Effector memory CD4-positive, alpha-beta T cell (primary cell): ENCODE measurements at places on chromosomes 6 and 20.

- DNase-seq = peak; percentile 44
Measured at GRCh38 chr20:3781153-3781910, at the start of gene SPEF1. TSS of gene SPEF1 (minus strand) at chr20:3781448. CDS start at chr20:3781287, 161 bp downstream.

DNA sequence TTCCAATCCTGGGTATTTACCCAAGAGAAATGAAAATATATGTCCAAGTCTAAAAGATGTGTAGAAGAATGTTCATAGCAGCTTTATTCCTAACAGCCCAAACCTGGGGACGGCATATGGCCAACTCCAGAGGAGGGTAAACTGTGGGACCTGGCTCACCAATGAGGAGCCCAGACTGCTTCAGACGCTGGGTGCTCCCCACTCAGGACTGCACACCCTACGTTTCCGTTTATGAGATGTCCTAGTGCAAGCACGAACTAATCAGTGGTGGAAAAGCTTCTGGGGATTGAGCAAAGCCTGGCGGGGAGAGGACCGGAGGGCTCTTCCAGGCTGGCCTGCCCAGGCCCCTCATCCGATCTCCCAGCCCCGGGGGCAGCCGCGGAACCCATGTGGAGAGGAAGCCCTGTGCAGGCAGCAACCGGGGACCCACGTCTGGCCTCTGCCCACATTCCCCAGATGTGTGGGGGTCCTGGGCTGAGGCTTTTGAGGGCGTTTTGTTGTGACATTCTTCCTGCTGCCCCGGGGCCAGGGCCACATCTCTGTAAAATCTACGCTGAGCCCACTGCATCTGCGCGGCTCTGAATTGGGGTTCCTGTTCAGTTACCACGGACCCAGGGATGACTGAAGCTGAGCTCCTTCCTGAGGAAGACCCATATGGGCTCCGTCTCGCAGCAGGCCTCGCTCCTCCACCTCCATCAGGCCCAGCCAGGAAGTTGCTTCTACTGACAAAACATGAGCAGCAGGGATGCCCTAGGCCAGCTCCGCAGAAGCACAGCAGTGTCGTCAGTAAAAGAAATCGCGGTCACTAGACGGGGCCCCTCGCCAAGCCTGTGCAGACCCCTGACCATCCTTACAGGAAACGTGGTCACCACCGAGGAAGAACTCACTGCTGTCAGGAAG is 188.0 kb downstream of the DLL1 start:
- no peak for DNase-seq

DNA sequence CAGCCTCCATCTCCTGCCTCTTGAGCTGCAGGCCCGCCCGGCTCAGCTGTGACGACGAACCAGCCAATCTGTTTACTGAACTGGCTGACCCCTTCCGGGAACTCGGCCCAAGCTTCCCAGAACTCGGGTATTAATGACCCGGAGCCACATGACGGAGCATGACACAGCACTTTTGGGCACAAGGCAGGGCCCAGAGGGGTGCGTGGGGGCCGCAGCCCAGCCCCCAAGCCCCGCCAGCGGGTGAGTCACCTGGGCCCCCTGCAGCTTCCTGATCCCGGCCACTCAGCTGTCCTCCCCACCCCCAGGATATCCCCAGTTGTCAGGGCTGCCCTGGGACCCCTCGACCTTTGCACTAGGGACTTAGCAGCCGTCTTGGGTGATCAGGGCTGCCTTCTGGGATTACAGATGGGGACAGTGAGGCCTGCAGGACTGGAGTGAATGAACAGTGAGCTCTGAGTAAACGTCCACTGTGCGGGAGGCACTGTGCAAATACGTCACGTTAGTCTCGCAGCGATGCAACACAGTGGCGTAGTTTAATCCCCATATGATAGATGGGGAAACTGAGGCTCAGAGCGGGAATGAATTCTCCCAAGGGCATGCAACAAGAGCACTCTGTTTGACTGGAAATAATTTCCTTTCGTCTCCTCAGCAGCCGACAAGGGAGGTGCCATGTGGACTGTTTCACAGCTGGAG is 102.1 kb downstream of the CEBPB start:
- DNase-seq = no peak

DNA sequence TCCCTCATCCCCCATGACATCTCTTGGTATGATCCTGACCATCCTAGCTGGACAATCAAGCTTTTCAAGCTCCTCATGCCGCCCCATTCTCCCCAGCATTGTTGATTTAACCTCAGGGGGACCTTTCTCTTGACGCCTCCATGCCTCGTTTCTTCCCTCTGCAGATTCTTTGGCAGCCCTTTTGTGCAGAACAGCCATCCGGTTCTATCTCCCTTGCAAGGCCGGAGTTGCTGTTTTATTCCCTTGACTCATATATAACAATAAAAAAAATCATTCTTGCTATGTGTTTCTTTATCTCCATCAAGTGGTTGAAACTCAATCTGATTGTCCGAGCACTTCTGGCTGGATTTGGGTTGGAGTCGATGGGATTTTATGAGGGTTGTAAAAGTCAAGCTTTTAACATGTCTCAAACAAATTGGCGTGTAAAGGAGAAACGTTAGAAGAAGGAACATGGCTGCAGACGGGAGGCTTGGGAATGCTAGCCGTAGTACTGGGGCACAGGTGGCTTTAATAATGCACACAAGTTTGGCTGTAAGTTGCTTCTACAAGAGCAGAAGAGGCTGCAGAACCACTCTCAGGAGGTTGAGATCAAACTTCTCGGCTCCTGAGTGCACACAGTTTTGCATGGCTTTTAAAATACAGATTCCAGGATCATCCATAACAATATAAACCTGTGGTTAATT is 3.9 kb upstream of the SULF2 start:
- DNase-seq = no peak

GRCh38 chr6:163782436-163783003 is 368.0 kb downstream of the QKI start:
- no peak for DNase-seq

DNA sequence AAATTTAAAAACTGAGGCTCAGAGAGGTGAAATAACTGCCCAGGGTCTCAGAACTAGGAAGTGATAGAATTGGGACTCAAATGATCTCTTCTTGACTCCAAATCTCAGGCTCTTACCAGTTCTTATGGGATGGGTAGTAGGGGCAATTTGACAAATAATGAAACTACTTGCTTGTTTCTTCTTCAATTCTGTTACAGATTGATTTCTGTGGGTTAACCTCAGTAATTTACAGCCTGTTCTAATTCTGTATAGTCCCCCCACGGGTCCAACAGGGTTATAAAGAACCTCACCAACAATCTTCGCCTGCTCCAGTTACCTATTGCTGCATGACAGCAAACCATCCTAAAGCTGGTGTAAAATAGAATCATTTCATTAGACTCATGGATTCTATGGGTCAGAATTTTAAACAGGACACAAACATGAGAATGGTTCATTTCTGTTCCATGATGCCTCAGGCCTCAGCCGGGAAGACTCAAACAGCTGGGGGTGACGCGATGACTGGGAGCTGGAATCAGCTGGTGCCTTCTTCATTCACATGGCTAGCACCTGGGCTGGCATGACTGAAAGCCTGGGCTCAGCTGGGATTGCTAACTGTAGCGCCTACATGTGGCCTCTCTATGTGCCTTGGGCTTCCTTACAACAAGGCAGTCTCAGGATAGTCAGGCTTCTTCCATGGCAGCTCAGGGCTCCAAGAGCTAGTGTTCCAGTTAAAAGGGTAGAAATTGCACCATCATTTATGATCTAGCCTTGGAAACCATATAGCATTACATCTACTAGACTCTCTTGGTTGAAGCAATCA is 6.6 kb upstream of the WFDC2 start:
- DNase-seq = no peak

DNA sequence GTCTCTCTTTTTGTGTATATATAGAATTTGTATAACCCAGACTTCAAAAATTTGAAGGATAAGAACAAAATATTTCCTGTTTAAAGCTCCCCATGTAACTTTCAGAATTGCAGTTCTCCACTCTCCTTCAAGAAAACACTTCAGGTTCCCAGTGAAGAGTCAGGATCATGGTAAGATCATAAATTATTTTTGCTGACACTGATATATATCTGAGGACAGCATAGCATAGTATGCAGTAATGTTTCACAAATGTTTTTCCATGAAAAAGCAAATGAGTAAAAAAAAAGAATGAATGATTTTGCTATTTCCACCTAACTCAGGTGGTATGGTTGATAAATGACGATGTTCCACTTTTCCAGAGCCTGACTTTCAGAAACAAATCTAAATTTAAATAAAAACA is 545.6 kb upstream of the EPHA7 start:
- DNase-seq = no peak

DNA sequence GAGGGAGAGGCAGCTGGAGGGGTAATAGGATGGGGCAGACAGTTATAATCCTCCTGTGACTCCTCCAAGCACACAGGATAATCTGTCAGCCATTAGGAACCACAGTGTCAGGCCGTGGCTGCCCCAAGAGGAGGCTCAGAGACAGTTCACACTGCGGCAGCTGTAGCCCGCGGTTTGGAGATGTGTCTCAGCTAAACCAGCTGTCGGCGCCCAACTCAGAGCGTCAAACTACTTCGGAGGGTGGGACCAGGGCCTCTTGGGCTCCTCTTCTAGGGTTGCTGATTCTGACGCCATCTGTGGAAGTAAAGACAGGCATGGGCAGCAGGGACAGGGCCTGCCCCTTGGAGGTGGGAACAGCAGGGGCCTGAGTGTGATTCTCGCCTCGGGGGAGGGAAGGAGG is 309.8 kb downstream of the CDC5L start:
- DNase-seq = no peak

DNA sequence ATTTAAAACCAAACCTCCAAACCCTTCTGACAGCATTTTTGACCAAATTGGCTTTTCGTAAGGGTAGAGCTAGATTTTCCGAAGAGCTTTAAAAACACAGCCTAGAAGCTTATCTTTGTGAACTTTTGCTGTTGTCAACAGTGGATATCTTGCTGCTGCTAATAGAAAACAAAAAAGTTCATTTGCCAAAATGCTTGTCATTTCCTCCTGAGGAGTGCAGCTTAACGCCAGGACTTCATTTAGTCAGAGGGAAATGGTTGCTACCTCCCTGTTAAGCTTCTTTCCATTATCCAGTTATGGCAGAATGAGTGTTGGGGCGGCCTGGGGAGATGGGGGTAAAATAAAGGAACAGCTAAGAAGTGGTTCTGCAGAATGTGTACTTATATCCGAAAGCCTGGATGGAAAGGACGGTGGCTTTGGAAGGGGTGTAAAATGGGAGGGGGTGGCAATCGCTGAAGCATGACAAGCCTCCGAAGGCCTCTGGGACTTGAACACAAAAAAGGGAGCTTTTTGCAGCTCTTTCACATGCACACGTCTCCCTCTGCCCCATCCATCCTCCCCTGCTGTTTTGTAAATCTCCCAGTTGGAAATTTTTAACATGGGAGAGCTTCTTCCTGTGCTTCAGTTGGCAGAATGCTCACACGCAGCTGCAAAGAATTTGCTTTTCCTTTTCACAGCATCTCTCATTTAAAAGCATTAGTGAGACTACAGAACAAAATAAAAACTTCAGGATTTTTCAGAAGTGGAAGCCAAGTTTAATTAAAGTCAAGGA is 22.5 kb downstream of the JARID2 start:
- DNase-seq = no peak

GRCh38 chr6:23073821-23074220 is 504.5 kb downstream of the HDGFL1 start:
- no peak for DNase-seq

DNA sequence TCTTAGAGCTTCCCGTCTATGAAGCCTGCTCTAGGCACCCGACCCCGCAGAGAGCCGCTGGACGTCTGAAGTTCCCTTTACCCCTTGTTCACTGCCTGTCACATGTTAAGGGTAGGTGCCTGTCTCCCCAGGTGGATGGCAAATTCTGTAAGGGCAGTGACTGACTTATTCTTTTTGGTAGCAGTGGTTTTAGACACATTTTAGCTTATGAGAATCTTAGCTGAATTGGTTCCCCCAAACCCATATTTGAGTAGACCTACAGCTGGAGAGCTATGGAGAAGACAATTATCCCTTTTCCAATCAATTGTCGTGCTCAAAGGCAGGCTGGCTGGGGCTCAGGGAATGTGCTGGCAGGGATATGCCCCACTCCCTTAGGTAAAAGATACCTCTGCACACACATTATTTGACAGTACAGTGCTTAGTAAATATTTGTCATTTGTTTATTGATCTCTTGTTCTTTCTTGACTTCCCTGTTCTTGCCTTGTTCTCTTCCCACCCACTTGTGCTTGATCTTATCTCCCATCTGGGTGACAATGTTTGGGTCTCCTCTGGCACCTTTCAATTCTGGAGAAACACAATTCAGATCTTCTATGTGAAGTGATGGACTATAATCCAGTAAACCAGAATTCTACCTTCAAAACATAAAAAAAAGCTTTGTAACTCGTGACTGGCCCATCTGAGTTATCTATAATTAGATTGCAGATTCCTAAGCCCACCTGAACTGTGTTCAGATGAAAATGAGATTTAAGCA is 114.3 kb upstream of the SLC2A12 start:
- no peak for DNase-seq

GRCh38 chr6:125886914-125887313 is 69.7 kb upstream of the HINT3 start:
- DNase-seq = no peak

- DNase-seq = no peak
Measured at GRCh38 chr6:51025082-51025777, 206.6 kb downstream of the TFAP2B start.

GRCh38 chr20:23246717-23247664 is 103.6 kb upstream of the NXT1 start:
- DNase-seq = no peak

DNA sequence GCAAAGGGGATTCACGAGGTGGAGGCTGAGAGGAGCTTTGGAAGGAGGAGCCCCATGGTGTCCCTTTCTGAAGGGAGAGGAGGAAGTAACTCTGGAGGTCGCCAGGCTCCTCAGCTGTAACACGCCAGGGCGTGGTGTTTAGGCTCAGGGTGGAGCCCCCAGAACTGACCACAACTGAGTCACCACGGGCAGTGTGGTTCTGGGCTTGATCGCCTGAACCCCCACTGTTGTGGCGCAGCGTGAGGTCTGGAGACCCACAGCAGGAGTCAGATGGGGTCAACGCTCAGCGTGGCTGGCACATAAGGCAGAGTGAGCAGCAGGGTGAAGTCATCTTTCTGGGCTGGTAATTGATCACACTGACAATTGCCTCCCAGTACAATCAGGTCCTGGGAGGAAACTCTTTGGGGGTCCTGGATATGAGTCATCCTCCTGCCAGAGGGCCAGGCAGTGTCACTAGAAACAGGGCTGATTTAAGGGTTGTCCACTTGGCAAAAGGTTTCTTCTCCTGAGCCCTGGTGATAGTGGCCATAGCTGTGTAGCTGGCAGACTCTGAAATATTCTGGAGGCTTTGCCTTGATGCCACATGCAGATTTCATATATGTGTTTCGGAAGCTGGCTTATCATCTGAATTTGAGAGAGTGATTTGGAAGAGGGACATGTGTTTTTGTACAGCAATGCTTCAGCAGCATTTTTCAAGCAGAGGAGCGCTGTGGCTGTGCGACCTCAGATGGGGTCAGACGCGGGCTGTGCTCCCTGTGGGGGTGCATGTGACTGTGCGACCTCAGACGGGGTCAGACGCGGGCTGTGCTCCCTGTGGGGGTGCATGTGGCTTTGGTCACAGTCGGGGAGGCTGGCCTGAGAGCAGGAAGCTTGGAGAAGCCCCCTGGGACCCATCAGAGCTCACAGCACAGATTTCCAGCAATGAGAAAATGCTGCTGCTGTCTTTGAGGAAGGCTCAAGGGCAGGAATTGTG is 50.0 kb downstream of the SYNJ2 start:
- DNase-seq = peak; percentile 5
